Caco-2 (cell line): ENCODE measurements at places on chromosomes 6 and 20. TPM values are rescaled to one million over a fixed set of nuclear protein-coding genes. Genes with fewer than 3 reads are reported as not detected.

- no peak for DNase-seq
Observed at GRCh38 chr6:108621117-108621516, 60.4 kb downstream of the FOXO3 start.

DNA sequence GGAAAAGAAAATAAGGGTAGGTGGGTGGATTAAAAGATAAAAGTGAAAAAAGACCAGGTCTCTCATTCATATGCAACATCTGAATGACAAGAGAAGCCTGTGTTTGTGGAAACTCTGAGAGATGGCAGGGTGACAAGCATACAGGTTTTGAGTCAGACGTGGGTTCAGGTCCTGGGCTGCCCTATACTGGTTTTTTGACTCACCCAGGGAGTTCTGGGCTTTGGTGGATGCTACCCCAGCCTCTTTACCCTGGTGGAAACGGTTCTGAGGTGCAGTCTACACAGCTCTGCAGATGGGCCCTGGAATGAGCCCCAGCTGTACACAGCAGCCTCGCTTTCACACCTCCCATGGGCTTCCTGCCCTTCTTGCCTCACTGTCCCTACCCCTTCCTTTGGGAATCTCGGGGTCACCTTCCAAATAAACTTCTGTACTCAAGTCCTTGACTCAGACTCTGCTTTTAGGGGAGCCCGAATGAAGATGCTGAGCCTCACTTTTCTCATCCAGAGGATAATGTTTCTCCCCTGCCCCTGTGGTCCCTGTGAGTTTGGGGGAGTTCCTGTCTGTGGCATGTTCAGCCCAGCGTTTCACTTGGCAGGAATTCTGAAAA, 77.7 kb upstream of the CLDN20 start:
- no peak for DNase-seq

DNA sequence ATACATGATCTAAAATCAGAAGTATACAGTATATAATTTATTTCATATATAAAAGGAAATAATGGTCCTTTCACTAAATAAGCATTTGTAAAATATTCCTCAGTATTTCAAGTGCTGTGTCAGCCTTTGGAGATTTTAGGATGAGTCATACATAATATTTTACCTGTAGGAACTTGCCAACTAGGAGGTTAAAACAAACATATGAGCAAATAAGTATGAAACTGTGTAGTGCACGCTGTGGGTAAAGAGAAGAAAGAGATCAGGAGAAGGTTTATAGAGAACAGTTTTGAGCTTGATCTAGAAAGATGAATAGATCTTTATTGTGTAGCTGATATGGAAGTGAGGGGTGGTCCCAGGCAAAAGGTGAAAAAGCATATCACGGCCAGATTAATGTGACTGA, 169.9 kb upstream of the RNF217 start:
- DNase-seq: no peak

The PDE10A gene
- total RNA-seq: 3.4 and 3.6 TPM in 2 replicates

The MRPL14 gene
- 87.6 and 92.2 TPM in 2 replicates for total RNA-seq
